ENCODE measurements at places on chromosomes 12 and 14.

GRCh38 chr14:71341156-71341555 lies 433.9 kb downstream of the PCNX1 start:
- peak; percentile 58 for DNase-seq

- DNase-seq = no peak
These were observed 80.9 kb downstream of the PPM1H start for GRCh38 chr12:62854024-62854423.

GRCh38 chr12:386651-387050 lies 2.5 kb downstream of the KDM5A start:
- no peak for DNase-seq

GRCh38 chr12:11621797-11622423 lies 27.6 kb upstream of the ETV6 start:
- DNase-seq = peak; percentile 40

DNA sequence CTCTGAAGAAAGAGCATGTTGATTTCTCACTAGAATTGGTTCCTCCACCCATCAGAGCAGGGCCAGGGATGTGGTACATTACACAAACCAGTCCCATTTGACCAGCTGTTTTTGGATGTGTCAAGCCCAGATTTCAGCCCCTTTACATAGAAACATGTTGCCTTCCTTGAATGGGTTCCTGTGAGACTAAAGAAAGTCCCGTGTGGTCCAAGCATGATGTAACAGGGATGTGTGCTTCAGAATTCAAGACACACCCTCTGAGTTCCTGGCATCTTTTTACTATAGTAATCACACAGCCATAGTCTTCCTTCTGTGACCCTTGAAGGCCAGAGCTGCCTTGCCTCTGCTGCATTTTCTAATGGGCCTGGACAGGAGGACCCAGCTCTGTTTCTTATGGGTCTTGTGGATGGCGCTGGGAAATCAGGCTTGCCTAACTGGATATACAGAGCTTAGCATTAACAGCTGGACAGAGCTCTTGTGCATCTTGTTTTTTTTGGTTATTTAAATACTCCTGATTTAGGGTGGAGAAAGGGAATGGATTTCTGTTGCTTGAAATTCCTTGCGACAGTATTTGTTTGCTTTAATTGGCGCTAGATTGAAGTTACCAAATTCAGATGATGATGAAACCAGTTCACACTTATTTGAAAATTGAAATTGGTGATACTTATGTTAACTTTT lies 341.0 kb downstream of the ZFP36L1 start:
- DNase-seq = no peak

GRCh38 chr14:61420326-61420725 lies 98.9 kb downstream of the PRKCH start:
- no peak for DNase-seq

DNA sequence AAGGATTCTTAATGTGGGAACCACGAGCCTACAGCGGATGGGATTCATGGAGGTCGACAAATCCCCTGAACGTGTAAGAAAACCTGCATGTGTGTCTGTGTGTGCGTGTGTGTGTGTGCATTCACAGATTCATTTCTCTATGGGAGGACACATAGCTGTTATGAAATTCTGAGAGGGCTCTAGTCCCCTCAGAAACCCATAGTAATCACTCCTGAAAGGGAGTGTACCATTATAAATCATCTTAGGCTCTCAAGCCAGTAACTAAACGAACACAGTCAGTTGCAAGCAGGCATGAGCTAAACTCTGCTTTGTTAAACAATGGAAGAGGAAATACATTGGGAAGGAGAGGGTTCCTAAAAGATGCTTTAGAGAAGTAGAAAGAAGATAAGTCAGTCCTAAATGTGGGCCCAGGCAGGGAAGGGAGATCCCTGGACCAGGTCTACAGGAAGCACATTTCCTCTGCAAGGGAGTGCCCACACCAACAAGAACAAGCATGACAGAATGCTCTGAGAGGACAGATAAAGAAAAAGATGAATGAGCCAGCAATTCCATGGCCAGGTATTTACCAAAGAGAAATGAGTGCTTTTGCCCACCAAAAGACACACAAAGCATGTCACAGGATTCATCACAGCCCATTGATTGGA lies 91.3 kb downstream of the ITPR2 start:
- no peak for DNase-seq

GRCh38 chr14:66842911-66843512 lies 335.1 kb downstream of the GPHN start:
- no peak for DNase-seq

GRCh38 chr12:116516657-116517056 lies 42.5 kb upstream of the MAP1LC3B2 start:
- no peak for DNase-seq

DNA sequence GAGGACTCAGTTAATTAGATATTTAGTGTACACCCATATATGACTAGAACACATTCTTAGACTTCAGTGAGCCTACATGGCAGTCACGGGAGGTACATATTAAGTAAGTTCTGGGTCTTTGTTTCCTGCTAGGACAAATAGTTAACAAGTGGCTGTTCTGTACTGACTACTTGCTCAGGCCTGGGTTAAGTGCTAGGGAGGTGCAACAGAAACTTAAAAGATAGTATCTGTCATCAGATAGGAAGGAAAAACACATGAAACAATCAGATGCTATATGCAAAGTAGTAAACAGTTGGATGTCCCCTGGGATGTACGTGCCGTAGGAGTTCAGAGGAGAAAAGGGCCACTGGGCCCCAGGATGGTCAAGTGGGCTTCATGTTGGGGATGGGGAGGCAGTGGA lies 59.5 kb downstream of the SLC4A8 start:
- no peak for DNase-seq

- DNase-seq = no peak
These were observed 14.2 kb upstream of the CDKL1 start for GRCh38 chr14:50410921-50411320.

- DNase-seq = no peak
These were observed 849 bp upstream of the PLD4 start for GRCh38 chr14:104923640-104924420.

GRCh38 chr12:108816652-108817335 lies 40.6 kb downstream of the SSH1 start:
- no peak for DNase-seq

- DNase-seq = no peak
These were observed 50.3 kb upstream of the DYNC1H1 start for GRCh38 chr14:101914083-101914482.

DNA sequence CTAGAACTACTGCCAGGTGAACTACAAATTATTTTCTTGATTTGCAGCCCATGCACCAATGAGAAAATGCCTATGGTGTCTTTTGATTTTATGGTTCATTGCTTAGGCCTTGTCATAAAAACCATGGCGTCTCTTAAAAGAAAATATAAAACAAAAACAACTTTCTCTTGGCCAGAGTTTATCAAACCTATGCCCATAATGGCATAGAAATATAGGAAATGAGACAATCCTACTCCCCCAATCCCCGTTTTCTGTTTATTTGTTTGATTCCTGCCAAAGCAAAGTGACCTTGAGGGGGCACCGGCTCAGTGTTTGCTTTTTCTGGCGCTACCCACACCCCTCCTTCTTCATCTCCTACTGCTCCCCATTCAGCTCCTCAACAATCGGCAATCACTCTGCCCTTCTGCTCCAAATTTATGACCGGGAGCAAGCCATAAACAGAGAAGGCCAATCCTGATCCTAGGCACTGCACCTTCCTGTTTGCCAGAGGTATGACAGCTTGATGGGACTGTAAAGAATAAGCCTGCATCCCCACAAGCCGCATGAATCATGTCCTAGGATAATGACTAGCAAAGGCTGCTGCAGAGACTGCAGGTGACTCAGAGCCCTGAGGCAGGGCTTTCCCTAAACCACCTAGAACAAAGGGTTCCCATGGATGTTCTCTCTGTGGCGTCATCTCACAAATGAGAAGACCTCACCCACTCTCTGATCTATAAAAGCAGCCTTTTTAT lies 874.9 kb downstream of the NRXN3 start:
- no peak for DNase-seq

- no peak for DNase-seq
These were observed 59.0 kb downstream of the LLPH start for GRCh38 chr12:66071549-66071948.

DNA sequence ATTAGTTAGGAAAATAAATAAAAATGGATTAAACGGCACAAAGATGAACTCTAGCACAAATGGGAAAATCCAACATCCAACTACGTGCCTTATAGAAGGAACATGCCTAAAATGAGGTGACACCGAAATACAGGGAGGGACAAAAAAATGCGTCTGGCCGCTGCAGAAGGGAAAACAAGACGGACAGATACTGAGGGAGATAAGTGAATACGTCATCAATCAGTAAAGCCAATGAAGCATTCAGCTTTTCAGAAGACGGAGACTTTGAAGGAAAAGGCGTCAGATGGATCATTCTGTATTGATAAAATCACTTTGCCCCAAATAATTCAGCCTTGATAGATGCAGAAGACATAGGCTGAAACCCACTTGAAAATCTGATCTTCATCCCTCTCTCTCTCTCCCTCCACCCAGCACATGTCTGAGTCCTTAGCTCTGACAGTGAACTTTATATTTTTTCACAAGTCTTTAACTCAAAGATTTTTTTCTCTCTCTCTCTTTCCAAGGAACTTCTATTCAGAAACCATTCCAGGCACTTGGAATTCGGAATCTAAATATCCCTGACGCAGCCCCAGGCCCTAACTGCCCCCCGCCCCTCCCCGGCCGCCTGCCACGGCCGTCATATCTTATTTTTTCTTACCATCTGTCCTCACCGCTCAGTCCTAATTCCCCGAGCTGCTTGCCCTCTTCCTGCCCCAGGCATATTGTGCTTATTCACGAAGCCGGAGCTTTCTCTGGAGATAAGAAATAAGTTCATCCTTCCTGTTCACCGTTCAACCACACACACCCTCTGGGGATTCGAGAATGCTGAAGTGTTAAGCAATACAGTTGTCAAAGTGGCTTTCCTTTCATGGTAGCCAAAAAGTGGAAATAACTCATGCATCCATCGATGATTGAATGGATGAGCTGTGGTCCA lies 35.5 kb upstream of the RFLNA start:
- peak; percentile 69 for DNase-seq

DNA sequence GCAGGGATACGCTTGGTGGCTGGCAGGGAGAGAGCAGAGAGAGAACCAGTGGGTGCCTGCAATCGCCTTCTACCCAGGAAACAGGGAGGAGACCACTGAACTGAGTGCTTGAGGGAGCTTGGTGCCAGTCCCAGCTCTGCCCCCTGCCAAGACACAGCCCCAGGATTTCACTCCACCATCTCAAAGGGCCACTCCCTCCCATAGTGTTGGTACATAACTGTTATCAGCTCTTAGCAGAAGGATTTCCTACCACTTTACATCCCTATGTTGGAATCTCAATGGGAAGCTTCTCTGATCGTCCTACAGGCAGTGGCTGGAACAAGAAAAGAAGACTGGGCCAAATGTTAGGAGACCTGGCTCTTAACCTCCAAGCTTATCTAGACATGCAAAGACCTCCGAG lies 157.4 kb upstream of the FOXN3 start:
- peak; percentile 51 for DNase-seq

GRCh38 chr12:109686523-109686922 lies 27.1 kb upstream of the FAM222A start:
- DNase-seq = no peak

DNA sequence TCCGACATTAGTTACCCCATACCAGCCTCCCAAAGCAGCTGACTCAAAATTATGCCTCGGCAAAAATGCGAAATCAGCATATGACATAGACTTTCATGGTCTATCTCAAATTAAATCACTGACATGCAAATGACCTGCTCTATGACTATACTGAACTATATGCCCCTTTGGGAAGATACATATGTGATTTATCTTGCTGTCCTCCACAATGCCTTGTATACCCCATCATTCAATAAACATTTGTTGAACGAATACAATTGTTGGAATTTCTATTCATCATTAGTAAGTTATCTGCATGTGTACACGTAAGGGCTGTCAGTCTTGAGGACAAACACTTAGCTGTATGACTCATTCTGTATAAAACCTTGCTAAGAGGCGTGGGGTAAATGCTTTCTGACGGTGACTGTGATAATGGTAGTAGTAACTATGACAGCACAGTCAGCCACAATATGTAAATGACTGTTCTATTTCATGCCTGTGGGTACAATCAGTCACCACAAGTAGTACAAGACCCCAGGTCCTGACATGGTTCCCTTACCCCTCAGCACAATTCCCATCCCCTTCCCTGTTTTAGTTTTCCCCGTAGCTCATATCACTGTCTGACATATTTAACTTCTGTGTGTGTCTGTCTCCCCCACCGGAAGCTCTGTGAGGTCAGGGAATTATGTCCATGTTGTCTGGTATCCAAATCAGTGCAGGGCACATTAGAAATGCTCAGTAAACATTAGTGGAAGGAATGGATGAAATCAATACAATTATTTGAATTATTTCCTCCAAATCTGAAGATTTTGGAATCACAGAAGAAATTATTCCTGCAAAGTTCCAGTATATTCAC lies 42.8 kb downstream of the STXBP6 start:
- no peak for DNase-seq

DNA sequence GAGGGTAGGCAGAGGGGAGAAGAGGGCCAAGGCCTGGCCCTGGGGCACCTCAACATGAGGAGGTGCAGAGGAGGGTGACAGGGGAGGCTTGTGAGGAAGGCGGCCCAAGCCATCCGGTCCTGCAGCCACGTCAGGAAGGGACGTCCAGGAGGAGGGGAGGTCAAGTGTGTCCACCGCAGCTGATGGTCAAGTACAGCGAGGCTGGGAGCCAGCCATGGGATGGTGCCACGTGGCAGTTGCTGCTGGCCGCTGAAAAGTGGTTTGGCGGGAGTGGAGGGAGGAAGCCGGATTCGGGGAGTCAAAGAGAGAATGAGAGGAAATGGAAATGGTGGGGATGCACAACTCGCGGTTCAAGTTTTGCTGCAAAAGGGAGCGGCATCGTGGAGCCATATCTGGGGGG lies 41.2 kb downstream of the PRIMA1 start:
- no peak for DNase-seq

GRCh38 chr14:50070230-50070629 lies 46.1 kb downstream of the VCPKMT start:
- DNase-seq = no peak

DNA sequence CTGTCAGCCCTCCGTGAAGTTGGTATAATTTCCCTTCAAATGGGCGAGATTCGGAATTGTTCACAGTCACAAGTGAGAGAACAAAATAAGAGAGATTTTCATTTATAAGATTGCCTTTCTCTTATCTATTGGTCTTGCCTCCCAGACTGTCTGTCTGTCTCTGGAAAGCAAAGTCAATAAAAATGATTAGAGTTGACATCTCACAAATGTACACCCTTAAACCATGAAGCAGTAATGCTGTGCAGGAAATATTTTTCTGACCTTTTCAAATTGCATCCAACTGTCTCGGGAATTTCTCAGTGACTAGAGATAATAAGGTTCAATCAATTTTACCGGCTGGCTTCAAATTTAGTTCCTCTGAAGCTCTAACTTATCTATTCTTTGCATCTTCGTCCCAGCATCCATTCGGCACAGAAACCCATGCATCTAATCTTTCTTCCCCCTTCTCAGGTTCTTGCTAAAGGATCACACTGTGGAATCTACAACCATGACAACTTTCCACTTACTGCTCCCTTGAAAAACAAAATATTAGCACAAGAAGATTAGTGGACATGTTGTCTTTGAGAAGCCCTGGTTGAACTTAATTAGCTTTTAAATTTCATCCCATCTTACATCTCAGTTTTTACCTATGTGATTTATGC lies 93.1 kb downstream of the RMST start:
- no peak for DNase-seq
